ENCODE measurements at places on chromosomes 4 and X.

DNA sequence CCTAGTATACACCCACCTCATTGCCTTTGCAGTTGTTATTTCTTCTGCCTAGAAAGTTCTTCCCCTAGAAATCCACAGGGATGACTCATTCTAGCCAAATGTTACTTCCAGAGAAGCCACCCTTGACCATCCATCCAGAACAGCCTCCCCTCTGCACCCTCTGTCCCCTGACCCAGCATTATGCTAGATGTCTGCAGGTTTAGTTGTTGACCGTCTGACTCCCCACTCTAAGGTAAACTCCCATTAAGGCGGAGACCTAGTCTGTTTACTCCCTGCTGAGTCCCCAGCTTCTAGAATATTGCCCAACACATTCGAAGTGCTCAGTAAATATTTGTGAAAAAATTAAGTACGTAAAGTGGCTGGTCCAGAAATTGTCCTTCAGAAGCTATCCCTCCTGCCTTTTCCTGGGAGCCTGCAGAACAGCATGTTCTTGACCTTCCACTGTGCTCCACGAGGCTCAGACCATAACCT, 11.0 kb downstream of the SRD5A3 start:
- DNase-seq, result no peak

GRCh38 chrX:132501606-132502005, 12.8 kb upstream of the MBNL3 start:
- no peak for DNase-seq

DNA sequence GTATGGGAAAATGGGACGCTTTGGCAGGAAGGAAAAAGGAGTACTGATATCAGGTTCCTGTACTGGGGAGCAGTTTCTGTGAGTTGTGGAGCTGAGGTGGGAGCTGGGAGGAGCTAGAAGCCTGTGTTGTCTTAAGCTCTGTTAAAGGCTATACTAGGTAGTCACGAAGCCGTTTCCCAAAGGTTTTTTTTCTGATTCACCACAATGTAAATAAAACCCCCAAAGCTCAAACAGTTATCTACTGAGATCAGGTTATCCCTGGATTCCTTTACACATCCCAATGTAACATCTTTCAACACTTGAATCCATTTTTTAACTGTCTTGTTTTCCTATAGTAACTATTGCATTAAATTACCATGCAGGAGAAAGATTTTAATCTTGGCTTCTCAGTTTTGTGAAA, 297.4 kb upstream of the SFRP2 start:
- no peak for DNase-seq

- no peak for DNase-seq
These were observed 598.1 kb downstream of the MID1IP1 start for GRCh38 chrX:39399387-39399786.

- DNase-seq, result no peak
These were observed 27.0 kb upstream of the PDGFC start for GRCh38 chr4:156998500-156999174.

DNA sequence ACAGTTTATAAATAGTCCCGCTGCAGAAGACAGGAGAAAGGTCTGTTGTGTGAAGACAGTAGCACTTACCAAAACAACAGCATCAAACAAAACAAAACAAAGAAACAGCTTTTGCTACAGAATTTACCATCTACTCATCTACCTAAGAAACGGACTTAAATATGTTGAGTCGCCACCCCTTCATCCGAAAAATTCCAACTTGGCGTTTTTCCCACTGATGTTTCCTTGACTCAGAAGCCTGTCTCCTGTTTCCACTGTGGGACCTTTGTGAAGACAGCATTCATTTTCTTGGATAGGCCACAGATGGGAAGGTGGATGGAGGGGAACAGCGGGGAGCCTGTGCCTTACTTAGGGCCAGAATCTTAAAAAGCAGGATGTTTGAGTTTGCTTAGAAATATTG, 1.3 kb upstream of the ITM2A start:
- DNase-seq, result no peak

DNA sequence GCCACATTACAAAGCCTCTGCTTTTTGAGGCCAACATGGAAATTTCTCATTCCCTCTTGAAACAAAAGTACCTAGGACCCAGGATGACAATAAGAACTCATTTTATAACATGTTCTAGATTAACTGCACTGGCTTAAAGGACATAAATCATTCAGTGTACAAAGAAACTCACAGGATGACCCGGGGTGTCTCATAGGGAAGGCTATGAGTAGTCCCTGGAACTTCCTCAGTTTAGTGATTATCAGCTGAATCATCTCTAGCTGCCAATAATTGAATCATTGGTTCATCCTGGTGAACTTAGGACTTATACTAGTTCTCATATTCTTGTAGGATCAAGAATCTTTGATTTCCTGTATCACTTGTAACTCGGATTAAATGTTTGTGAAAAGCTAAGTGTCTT, 95.8 kb upstream of the WDR1 start:
- no peak for DNase-seq

- DNase-seq, result no peak
These were observed 399.9 kb upstream of the CNKSR2 start for GRCh38 chrX:20974326-20974725.

DNA sequence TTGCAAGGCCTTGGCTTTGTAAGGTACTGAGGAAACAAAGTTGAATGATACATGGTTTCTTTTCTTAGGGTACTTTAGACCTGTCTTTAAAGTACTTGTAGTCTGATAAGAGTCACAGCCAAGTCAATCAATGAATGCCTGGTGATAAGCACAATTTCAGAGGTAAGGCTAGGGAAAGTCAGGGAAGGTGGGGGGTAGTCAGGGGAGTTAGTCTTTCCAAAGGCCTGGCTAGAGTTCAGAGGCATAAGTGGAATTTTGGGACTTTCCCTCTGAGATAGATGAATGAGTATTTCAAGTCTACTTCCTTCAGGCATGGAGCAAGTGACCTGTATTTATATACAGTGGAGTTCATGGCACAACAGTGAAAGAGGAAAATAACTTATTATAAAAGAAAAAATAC, 78.3 kb downstream of the SLC4A4 start:
- no peak for DNase-seq

- DNase-seq, result no peak
These were observed 21.1 kb downstream of the MSANTD1 start for GRCh38 chr4:3269991-3270611.

DNA sequence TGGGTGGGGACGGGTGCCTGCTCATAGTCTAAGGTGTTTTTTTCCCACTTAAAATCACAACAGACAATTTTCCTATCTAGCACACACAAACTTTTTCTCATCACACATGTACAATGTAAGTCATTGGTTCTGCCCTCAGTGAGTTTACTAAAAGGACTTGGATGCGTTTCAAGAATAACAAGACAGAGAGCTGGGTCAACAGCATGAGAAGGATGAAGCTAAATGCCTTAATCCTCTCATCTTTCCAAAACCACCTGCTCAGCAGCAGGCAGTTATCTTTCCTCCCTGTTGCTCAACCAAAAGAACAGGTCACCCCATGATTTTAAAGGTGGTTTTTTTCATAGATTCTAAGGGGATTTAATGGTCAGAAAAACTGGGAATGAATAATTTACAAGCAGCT, 40.1 kb downstream of the OFD1 start:
- no peak for DNase-seq

- DNase-seq, result no peak
These were observed 62.4 kb upstream of the TBC1D14 start for GRCh38 chr4:6847178-6847577.

GRCh38 chr4:168610911-168611530, 114.2 kb downstream of the PALLD start:
- no peak for DNase-seq

DNA sequence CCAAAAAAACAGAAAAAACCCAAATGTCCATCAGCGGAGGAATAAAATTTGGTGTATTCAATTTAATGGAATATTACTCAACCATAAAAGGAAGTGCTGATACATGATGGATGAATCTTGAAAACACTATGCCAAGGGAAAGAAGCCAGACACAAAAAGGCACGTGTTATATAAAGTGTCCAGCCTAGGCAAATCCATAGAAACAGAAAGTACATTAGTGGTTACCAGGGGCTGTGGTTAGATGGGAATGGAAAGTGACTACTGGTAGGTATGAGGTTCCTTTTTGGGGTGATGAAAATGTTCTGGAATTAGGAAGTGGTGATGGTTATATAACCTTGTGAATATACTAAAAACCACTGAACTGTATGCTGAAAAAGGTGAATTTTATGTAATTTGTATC, 3.5 kb upstream of the CDKL2 start:
- DNase-seq, result no peak

All from activated T-cell treated with anti-CD3 and anti-CD28 coated beads, Interleukin-2, amount 50 U/mL, for 1 hour (primary cell).